ENCODE measurements at places on chromosomes 5 and 9.

DNA sequence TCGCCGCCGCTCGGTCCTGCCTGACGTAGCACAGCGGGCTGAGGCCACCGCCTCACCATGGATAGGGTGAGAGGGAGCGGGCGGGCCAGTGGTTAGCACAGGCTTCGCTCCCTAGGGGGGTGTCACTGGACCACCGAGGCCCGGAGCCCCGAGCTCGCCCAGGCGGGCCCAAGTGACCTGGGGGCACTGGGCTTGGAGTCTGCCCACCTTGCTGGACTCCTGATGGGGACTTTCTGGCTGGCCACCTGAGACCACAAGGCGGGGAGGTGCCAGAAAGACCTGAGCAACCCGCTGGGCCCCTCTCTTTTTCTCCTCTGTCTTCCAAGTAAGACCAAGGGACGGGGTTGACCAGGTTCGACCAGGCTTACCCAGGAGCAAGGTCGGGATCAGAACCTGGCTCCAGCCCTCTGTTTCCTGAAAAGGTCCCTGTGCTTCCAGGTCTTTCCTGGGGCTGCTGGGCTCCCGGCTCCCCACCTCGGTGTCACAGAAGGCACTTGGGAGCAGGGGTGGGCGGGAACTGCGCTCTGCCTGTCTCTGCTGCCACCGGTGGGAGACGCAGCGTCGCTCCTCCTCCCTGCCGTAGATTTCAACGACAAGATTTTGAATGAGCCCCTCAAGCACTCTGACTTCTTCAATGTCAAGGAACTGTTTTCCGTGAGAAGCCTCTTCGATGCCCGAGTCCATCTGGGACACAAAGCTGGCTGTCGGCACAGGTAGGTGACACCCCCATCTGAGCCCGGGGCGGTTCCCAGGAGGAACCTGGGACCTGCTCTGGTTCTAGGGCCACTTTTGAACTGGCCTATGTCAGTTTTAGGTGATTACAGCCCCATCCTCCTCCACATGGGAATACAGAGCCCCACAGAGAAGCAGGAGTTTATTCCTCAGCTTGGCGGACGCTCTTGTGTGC lies 1.0 kb downstream of the MRPS2 start:
- no peak for DNase-seq

GRCh38 chr5:66960369-66961137 lies 236.0 kb downstream of the CD180 start:
- peak; percentile 40 for DNase-seq

DNA sequence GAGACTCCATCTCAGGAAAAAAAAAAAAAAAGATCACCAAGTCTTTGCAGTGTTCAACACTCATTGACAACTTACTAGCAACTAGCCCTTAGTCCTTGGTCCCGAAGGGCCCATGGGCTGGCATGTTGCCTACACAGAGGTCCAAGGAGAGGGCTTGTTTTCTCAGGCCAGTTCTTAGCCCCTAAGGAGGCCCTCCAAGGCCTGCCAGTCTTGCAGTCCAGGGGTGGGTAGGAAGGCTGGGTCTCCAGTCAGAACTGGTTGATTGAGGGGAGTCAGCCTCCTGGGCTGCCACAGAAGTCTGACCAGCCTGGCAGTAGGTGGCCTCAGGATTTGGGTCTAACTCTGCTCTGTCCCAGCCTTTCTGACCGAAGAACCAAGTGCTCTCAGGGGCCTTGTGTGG lies 32.7 kb downstream of the IER5L start:
- peak; percentile 23 for DNase-seq

- DNase-seq, result no peak
These were observed 40.5 kb downstream of the ITGA2 start for GRCh38 chr5:53029608-53030007.

GRCh38 chr9:110156902-110157301 lies 51.1 kb downstream of the C9orf152 start:
- DNase-seq, result peak; percentile 85

- no peak for DNase-seq
These were observed 465.4 kb downstream of the RASEF start for GRCh38 chr9:82597241-82598203.

GRCh38 chr5:7789567-7789966 lies 61.4 kb downstream of the CFAP90 start:
- no peak for DNase-seq

GRCh38 chr5:173857234-173857633 lies 30.9 kb upstream of the CPEB4 start:
- DNase-seq, result no peak

DNA sequence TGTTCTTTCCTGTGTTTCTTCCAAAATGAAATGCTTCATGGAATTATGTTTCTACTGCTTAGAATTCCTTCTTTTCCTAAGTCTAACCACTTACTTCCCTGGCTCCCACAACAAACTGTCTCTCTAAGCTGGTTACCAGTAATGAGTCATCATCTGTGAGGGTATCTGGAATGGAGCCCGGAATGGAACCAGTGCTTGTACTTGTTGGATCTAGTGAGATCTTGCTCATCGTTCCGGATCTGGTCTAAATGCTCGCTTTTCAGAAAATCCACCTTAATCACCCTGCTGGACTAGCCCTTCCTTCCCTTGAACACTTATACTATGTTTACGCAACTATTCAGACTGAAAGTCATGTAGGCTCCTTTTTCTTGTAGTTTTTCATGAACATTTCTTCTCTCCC lies 184.8 kb downstream of the PBX3 start:
- peak; percentile 99 for DNase-seq

DNA sequence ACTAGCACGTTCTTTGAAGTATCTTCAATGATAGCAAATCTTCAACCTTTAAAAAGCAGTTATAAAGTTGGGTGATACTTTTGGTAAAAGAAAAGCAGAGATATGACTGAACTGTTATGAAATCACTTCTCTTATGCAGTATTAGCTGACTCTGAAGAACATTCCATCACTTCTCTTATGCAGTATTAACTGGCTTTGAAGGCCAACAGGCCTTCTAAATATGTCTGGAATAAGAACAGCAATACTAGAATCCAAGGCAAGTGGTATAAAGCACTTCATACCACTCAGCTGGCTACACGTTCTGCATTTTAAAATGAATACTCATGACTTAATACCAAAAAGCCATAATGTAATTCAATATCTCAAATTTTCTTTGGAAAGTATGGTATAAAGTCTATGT lies 17.3 kb downstream of the SKIC3 start:
- DNase-seq, result no peak

All from EL (cell line).